Coronary artery (tissue), 2 donors: ENCODE measurements at places on chromosomes 4 and X.

GRCh38 chr4:113607147-113607720, 154.3 kb downstream of the CAMK2D start:
- DNase-seq, result no peak

DNA sequence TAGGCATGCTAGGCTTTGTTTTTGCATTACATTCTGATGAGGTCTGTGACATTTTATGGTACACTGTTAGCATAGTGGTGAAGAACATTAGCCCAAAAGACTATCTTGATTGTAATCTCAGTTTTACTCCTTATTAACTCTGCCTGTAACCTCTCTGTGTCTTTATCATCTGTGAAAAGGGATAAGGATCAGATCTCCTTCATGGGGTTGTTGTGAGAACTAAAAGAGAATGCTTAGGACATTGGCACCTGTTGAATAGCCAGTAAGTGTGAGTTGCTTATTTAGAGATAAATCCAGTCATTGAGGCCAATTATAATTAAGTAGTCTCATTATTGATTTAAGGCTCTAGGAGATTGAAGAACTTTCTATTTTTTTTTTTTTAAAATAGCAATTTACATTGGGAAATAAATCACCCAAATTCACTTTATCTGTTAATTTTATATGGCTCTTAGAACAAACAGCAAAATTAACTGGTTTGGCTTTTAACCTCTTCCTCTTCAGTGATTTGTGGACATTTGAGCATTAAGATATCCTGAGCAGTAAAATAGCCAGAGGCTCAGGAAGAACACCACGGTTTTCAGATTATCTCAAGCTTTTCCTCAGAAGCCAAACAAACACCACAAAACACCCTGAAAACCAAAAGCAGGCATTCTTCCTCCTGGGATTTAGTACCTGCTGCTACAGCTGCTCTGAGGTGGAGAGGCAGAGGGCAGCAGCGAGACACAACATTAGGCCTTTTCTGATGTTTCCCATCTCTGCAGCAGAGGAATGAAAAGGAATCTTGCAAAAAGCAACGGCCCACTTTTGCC, 192.9 kb downstream of the ARHGAP10 start:
- DNase-seq, result no peak

- DNase-seq, result no peak
These were observed 53.8 kb upstream of the TBC1D14 start for GRCh38 chr4:6855692-6856297.

GRCh38 chr4:5664778-5665177, 43.6 kb downstream of the EVC2 start:
- no peak for DNase-seq

GRCh38 chr4:119103263-119103662, 32.4 kb upstream of the MYOZ2 start:
- no peak for DNase-seq

DNA sequence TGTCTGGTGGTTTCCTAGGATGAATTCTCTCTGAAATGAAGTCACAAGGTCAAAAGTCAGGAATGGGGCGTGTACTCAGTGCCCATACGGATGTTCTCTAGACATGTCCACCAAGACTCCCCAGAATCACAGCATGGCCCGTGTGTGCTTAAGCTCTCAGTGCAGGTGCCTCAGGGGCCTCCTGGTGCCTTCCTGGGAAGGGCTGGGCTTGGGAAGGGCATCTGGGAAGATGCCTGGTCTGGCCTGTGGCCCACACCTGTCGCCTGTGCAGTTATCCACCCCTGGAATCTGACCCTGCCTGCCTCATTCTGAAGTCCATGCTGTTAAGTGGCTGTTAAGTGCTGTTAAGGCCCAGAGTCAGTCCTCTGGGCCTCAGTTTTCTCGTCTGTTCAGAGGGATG, 31.2 kb downstream of the SORCS2 start:
- no peak for DNase-seq

DNA sequence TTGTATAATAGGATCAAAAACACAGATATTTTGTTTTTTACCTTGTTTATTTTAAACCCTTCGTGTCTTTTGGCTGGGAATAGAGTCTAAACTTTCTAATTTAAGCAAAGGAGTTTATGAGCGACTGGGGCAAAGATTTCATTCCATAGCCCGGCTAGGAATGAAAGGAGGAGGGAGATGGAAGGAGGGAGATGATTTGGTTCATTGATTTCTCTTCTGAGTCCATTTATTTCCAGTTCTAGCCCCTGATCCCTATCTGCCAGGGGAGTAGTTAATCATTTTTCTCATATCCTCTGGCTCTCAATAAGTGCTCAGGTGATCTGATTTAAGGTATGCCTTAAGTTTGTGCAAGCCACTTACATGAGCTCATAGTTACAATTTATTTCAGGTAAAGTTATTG, 120.0 kb downstream of the SPRY1 start:
- no peak for DNase-seq

DNA sequence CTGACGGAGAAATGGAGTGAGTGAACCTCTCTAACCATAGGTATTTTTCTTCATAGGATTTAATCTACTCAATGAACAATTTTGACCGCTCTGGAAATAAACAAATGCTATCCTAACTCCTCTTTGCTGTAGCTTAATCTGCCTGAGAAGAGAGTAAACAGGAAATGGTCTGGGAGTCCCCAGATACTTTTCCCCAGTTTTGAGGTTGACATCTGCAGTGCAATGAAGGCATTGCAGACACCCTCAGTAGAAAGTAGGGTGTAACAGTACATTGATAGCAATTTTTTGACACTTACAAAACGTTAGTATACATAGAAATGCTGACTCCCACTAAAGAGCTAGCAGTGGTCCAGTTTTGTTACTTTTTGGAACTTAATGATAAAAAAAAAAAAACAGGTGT, 495.9 kb upstream of the FAM241A start:
- DNase-seq, result no peak

GRCh38 chr4:119116925-119117900, 18.4 kb upstream of the MYOZ2 start:
- DNase-seq, result no peak

DNA sequence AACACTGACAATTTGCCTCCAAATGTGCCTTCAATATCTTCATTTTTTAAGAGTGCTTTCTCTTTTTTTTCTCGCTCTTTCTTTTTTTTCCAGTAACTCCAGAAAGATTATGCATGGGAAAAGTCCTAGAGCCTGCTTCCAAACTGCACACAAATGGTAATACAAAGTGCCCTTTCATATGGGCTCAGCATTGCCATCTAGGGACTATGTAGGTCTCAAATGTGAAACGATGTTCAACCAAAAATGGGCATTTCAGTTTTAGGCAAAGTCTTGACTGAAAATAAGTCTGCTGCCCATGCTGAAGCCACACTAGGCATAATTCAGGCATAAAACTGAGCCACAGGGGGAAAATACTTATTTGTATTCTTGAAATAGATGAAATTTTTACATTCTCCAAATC, 65.6 kb downstream of the SYNPO2 start:
- no peak for DNase-seq

- DNase-seq, result no peak
These were observed 23.8 kb downstream of the NOX1 start for GRCh38 chrX:100850317-100850716.

DNA sequence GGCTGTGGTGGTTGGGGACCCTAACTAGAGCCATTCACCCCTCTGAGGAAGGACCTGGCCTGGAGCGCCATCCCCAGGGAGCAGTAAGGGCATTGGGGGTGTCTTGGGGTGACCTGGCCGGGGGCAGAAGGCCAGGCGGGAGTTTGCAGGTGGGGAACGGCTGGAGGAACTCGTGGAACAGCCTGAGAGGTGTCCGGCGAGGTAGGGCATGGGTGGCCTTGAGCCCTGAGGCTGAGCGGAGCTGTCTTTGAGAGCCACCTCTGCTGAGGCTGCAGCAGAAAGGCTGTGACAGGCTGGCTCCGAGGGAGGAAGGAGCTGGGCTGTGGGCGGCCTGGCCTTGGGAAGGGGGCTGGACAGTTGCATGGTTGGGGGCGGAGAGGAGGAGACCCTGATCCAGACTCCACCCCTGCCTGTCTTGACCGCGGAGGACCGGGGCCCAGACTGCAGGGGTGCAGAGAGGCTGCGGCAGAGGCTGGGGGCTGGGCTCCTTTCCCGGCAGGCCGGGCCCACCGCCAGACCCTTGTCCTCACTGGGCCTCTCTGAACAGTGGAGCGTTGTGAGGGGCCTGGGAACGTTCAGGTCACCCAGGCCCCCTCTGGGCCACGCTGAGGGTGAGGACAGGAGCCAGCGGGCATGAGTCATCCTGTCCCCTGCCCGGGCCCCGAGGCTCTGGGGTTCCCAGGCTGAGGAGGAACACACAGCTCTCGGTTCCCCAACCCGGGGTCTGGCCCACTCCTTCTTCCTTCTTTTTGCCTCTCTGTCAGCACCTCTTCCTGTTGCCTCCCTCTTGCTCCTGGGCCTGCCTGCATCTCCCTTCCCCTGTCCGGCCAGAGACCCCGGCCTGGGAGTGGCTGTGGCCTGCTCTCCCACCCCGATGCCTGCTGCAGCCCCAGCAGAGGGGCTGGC, 8.1 kb downstream of the SH3BP2 start:
- no peak for DNase-seq

DNA sequence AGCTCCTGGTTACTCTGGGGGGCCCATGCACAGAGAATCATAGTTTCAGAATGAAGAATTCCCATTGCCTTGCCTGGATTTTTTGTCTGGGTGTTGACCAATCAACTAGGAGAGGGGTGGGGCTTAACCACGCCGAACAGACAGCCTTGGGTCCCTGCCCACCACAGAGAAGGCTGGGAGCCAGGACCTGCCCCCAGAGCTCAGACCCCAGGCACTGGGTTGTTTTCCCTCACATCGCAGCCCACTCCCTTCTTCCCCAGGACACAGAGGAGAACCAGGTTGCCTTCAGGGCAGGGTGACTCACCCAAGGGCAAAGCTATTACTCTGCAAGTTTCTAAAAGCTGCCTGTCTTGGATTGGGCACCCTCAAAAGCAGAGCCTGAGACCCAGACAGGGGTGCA, 23.3 kb upstream of the CRMP1 start:
- DNase-seq, result no peak

DNA sequence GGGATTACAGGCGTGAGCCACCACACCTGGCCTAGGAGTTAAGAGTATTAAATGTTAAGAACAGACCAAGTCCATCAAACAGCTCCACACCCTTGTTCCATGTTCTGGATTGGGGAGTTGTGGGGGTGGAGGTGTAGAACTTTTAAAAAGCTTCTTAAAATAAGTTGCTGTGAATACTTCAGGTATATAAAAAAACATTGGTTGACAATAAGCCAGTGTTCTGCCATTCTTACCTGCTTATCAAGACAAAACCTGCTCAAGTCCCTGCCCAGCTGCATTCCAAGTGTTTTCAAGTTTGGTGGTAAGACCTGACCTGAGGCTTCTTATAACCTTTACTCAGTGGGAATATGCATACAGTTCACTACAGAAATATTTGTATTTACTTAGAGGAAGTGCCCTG, 6.4 kb downstream of the RBM3 start:
- no peak for DNase-seq

DNA sequence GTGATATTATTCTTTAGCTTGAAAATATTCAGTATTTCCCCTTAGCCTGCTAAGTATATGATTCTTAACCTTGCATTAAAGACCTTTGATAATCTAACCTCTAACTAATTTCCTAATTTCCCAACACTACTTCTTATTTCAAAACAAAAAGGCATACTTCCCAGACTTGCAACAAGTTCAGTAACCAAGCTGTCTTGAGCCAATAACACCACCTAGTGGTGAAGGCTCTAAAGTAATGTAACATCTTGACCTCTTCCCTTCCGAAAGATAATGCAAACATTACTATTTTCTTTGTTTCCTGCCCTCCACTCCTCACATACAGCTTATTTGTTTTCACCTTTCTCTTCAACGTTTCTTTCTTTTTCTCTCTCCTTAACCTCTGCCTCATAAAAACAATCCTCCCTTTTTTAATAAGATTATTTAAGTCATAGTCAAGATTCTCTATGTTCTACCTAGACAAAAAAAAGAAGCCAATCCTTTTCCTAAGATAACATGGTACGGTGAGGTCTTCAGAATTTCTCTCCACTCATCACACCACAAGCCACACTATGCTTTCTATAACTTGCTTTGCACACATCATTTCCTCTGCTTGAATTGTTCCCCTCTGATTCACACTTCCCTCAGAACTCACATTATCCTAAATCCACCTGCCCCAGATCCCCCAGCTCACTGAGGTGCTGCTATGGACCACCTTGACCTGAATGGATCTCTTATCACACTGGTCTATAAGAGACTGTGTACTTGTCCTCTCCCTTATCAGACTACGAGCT, 3.5 kb downstream of the FAT1 start:
- DNase-seq, result no peak

DNA sequence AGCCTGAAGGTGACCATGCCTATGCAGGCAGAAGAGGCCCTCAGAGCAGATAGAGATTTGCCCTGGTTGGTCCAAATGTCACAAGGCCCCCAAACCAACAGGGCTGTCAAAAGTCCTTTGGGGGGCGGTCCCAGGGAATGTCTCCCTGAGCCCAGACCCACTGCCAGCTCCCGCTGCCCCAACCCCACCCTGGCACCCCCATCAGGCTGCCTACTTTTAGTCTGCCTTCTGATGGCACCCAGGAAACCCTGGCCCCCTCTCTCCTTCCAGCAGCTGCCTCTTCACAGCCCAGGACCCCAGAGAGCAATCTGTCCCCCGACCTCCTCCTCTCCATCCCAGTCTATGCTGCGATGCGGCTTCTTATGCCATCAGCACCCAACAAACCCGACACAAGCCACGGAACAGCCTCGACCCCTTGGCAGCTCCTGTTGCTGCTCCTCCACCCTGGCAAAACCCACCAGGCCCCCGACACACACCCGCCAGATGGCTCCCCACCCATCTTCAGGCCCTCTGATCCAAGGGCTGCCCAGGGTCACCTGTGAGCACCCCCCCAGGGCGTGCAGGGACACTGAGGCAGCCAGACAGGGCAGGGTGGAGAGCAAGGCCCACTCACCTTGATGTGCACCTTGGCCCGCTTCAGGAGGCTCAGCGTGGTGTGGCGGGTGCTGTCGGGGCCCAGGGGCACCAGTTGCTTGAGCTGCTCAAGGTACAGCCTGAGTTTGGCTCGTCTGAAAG, 9.9 kb downstream of the MXD4 start:
- DNase-seq, result peak; percentile 70

GRCh38 chr4:94339779-94340178, 2.9 kb downstream of the HPGDS start:
- DNase-seq, result no peak

DNA sequence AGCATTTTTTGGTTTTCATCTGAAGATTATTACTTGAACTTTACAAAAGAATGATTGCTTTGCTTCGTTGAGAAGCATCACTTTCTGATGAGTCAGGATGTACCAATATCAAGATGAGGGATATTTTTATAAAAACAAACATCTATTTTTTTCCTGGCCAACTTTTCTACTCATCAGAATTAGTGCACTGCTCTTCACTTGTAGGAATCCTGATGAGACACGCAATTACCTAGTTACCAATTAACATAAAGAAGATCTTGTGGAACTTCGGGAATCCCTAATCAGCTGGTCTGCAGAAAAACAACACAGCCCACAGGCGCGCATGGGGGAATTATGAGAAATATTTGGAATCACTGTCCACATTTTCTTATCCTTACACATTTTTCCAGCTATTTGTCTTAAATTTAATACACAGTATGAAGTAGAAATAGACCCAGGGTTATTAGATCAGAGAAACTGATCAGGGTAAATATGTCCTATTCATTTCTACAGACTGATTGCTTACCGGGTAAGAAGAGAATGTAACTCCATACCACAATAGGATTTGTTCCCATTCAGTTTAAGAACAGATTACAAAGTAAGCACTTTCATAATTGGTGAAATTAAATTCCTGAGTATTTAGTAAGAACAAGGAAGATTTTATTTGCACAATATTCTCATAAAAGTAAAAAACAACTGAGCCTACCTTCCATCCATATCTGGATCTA, 50.9 kb downstream of the MFAP3L start:
- no peak for DNase-seq
